ENCODE measurements at places on chromosomes 12 and 14.

DNA sequence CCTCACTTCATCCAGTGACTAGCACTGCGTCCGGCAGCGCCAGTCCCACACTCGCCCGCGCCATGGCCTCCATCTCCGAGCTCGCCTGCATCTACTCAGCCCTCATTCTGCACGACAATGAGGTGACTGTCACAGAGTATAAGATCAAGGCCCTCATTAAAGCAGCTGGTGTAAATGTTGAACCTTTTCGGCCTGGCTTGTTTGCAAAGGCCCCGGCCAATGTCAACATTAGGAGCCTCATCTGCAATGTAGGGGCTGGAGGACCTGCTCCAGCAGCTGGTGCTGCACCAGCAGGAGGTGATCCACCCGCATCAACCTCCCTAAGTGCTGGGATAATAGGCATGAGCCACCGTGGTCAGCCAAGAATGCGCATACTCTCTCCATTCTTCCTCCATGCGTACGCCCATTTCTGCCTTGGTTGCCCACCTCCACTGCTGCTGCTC, 59.9 kb downstream of the IRF2BPL start:
- no peak for DNase-seq

- peak; percentile 66 for DNase-seq
These were observed 1.1 kb upstream of the LRP1 start for GRCh38 chr12:57127101-57127725.

DNA sequence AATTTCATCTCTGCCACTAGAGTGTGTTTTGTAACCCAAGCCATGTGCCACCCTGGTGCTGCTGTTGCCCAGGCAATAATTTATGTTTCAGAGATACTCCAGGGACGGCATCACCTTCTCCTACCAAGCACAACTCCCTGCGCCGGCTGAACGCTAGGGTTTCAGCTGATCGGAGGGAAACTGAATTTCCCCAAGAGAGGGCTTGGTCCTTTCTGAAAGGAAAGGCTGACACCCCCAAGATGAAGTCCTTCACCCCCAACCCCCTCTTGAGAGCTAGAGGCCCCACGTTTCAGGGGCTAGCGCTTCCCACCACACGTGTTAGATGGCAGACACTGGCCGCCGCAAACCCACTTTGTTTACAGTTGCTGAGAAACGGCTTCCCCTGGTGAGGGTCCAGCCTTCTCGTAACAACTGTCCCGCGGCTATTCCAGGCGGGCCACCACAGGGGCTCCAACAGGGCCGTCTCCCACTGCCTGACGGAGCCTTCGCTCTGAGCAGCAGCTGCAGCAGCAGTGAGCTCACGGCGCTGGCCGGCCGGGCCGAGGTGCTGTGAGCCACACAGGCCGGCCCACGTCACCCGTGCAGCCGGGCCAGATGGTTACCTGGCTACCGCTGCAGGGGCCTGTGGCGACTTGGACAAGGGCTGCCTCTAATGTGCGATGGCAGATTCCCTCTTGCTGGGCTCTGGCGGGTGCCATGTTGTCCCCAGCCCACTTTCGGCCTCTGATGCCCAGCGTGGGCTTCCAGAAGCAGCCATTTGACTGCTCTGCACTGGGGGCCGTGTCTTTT, 66.4 kb downstream of the TESC start:
- no peak for DNase-seq

DNA sequence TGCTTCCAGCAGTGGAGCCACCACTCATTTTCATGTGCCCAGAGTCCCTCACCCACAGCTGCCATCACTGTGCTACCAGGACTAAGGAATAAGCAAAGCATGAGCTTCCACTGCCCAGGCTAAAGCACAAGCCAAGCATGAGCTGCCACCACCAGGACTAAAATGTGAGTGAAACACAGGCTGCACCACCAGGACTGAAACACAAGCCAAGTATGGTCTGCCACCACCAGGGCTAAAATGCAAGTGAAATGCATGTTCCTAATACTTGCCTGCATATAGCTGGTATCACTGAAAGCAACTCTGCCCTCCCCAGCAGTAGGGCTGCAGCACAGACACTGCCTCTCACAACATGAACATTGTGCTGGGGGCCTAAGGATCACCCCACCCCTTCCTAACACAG, 30.0 kb downstream of the CEP83 start:
- DNase-seq = no peak

DNA sequence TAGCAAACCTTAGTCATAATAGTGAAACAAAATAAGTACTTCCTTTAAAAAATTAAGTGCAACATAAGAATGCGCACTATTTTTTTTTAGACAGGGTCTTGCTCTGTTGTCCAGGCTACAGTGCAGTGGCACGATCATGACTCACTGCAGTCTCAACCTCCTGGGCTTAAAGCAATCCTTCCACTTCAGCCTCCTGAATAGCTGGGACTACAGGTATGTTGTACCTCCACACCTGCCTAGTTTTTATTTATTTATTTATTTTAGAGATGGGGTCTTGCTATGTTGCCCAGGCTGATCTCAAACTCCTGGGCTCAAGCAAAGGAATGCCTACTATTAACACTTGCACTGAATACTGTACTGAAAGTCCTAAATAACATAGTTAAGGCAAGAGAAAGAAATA, 93.8 kb downstream of the NUMB start:
- DNase-seq = no peak

DNA sequence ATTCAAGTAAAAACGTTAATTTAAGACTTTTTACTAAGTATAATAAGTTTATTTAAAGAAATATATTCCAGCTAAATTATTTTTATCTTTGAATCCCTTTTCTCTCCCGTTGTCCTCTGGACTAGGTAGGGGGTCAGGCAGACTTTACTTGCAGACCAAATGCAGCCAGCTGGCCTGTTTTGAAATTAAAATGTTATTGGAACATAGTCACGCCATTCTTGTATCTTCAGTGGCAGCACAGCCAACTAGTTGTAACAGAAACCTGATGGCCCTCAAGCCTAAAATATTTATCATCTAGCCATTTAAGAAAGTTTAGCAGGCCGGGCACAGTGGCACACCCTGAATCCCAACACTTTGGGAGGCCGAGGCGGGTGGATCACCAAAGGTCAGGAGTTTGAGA, 52.7 kb downstream of the BCAT1 start:
- DNase-seq = no peak

DNA sequence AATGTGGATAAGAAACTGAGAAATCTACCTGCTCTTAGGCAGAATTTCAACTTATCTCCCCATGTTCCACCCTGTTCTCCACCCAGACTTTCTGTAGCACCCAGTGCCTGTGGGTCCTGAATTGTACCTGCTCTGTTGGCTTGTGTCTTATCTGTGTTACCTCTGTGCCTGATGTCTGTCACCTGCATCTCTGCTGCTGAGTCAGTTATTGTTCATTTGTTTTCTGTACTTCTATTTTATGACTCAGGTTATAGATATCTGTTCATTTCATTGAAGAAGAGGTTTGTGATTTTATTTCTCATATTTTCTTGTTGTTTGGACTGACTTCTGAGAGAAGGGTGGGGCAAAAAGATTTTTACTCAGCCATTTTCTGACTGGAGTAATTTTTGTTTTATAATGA, 11.7 kb downstream of the SOCS4 start:
- no peak for DNase-seq

DNA sequence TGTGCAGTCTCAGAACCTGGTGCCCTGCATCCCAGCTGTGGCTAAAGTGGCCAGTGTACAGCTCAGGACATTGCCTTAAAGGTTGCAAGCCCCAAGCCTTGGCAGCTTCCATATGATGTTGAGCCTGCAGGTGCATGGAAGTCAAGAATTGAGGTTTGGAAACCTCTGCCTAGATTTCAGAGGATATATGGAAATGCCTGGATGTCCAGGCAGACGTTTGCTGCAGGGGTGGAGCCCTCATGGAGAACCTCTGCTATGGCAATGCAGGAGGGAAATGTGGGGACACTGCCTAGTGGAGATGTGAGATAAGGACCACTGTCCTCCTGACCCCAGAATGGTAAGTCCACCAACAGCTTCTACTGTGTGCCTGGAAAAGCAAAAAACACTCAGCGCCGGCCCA, 17.9 kb upstream of the CNIH1 start:
- no peak for DNase-seq

- DNase-seq = no peak
These were observed 28.0 kb downstream of the CALM1 start for GRCh38 chr14:90424686-90425372.

DNA sequence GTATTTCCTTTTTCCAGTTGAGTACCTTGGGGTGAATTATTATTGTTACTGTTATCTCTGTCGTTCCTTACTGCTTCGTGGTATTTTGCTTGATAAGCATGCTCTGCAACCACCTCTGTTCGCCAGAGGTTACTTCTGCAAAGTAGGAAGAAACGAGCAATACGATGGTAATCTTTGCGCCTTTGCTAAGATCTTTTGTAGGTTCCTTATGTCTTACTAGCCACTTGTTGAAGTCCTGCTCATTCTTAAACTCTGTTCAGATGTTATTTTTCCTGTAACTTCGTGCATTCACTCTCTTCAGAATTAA, 729 bp upstream of the M6PR start:
- DNase-seq = no peak

All from T-helper 22 cell (primary cell).